ENCODE measurements at places on chromosomes 16 and 17.

DNA sequence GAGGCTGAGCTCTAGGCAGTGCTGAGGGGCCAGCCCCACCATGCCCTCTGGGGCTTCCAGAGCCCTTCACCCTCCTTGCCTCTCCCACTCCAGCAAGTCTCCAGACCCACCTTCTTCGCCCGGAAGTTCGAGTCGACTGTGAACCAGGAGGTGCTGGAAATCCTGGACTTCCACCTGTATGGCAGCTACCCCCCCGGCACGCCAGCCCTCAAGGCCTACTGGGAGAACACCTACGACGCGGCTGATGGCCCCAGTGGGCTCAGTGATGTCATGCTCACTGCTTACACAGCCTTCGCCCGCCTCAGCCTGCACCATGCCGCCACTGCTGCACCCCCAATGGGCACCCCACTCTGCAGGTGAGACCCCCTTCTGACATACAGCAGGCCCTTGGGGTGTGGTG, 10.5 kb downstream of the XYLT2 start:
- no peak for DNase-seq

DNA sequence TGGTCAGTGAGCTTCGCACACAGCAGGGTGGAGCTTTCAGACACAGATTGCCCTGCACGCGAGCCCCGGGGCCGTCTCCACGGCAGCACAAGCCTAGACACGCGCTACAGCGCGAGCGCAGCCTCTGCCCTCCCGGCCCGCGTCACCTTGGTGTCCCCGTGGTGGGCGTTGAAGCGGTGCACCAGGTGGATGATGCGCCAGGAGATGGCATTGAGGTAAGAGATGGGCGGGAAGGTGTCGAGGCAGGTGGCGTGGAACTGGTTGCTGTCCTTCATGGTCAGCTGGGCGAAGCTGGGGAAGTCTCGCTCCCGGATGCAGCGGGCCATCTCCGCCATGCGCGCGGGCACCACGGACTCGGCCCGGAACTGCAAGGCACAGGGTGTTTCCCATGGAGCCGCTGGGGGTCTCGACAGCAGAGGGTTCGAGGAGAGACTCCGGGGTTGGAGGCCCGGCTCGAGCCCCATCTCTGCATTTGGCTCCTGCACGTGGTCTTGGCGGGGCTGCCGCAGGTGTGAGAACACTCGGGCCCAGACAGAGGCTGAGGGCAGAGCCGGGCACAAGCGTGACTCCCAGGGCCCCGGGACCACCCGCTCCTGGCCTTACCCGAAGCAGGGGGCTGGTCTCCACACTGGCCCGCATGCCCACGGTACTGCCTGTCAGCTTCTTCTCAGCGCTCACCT, 4.3 kb upstream of the CYBA start:
- no peak for DNase-seq

GRCh38 chr17:65584604-65585521, 23.4 kb upstream of the AXIN2 start:
- DNase-seq: no peak

DNA sequence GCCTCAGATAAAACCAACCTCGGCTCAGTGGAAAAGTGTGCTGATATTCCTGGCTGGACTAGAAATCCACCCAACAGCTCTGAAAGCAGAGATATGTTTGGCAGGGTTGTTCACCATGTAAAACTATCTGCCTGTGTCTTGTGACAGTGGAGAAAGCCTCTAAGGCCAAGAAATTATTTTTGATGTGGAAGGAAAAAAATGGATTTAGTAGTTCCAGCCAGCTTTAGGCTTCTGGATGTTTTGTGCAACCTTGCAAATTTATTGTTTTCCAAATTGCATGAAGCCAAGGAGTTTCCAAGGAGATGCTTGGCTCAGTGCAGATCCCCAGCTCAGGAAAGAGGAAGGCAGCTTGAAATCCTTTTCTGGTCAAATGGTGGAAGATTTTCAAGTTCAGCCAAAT, 31.6 kb downstream of the TEKT5 start:
- no peak for DNase-seq

DNA sequence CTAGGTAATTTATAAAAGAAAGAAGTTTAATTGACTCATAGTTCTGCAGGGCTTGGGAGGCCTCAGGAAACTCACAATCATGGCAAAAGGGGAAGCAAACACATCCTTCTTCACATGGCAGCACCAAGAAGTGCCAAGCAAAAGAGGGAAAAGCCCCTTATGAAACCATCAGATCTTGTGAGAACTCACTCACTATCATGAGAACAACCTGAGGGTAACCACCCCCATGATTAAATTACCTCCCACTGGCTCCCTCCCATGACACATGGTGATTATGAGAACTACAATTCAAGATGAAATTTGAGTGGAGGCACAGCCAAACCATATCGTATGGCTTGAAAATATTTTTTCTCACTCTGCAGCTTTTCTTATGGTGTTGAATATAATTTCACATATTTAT, 151.7 kb downstream of the ANKFN1 start:
- DNase-seq: no peak

DNA sequence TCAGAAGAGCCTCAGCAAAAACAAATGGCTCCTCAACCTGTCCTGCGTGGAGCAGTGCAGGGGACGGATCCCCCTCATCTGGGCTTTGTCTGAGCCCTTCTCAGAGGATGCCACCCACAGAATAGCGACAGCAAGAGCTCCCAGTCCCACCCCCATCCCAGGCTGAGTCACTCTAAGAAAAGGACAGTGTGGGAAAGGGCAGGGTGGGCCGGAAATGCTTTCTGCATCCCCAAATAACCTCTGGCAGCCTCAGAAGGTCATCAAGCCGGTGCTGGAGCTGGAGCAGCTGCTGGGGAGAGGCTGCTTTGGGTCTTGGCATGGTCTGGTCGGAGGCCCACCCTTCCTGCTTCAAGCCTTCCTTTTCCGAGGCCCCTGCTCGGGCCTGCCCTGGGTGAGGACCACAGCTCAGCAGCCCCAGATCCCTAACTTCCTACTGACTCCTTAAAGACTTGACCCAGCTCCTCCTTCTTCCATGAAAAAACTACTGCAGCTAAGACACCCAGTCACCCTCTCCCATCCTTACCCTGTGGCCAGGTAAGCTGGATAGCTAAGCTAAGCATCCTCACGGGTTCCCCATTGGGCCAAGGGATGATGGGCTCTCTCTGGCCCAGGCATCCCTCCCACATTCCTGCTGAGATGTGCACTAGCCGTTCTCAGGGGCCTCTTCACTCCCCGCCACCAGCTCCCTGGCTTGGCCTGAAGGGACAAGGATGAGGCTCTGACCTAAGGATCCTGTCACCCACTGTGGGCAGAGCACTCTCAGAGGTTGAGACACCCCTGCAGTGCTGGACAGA, 8.7 kb downstream of the SLC12A4 start:
- DNase-seq: no peak

- no peak for DNase-seq
These were observed 40.0 kb downstream of the LGALS9 start for GRCh38 chr17:27670791-27671590.

- DNase-seq: no peak
These were observed 4.7 kb downstream of the MNT start for GRCh38 chr17:2396192-2396567.

DNA sequence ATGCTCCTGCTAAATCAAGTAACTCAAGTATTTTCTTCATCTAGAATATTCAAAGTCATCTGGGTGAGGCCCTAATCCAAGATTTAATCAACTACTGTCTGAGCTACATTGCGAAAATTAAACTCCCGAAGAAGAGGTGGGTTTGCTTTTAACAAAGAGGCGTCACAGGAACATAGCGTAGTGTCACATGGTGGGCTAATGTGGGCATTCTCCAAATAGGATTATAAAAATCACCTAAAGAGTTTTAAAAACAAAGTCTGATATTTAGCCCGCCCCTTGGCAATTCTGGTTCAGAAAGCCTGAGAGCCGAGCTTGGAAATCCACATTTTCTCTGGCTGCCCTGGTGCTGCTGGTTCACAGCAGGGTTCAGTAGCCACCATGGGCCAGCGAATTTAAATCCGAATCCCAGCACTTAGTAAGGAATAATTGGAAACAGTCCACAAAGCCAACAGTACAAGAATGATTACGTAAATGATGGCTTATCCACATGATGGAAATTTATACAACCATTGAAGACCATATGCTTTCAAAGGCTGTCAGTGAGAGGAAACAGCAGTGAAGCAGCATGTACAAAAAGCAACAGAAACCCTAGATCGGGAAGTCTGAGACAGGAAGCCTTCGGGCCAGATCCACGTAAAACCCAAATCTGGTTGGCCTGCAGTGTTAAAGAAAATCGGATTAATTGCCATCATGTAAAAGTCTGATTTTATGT, 8.8 kb downstream of the PMM2 start:
- no peak for DNase-seq

DNA sequence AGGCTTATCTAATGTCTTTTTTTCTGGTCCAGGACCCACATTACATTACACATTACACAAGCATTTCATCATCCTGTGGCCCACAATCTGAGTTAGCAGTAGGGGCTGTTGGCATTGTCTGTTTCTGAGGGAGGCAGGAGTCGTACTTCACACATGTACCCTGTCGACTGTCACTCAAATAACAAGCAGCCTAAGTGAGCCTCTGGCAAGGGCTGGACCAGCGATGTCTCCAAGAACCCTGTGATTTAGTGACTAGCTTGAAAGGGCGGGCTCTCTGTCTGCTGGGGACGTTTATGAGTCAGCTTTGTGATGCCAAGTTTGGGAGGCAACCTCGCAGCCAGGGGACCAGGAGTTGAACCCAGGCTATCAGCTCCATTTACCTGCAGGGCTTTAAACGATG, 251.4 kb downstream of the HS3ST3B1 start:
- DNase-seq: no peak

DNA sequence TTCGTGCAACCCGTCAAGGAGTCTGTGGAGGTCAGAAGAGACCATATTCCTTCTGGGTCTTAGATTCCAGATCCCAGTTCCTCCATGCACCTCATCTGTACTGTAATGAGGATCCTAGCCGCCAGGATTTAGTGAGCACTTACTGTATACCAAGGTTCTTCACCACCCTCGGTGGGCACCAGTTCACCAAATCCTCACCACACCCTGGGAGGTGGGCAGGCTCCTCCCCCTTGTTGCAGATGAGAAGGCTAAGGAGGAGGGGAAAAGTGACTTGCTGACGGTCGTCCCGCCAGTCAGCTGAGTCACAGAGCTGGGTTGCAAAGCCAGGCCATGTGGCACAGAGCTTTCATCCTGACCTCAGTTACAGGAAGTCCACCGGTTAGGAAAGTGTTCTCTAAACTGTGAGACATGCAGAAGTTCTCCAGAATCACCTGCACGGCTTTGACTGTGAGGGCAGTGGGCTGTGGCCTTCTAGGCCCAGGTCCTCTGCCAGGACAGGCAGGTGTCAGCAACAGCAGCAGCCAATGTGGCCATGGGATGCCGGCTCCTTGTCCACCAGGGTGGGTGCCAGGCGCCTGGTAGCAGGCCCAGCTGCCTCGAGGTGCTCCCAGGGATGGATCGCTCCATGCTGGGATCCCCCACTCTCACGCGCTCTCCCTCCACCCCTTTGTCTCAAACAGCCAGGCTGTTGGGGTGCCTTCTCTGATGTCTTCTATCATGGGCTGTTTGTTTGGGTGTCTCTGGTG, 240.3 kb upstream of the GSE1 start:
- peak; percentile 12 for DNase-seq

- DNase-seq: no peak
These were observed 17.2 kb upstream of the TMEM98 start for GRCh38 chr17:32910769-32911168.

DNA sequence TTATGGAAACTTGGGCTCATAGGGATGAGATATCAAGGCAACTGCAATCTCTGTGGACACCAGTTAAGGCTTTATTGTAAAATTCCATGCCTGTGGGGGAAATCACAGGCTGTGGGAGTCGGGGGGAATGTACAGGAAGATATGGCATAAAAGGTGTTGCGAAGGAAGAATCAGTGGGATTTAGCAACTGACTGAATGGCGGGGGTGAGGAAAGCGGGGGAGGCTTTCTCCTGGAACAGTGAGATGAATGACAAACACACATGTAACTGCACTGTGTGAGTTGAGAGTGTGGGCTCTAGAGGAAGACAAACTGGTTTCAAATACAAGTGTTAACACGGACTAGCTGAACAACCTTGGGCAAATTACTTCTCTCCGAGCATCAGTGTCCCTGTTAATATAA, 143.7 kb downstream of the PRKCB start:
- no peak for DNase-seq

- DNase-seq: no peak
These were observed 93.2 kb upstream of the SIAH1 start for GRCh38 chr16:48478393-48478792.

- no peak for DNase-seq
These were observed 43.4 kb downstream of the BAHCC1 start for GRCh38 chr17:81438688-81439087.

GRCh38 chr16:14211856-14212543, 140.9 kb downstream of the MRTFB start:
- DNase-seq: no peak

DNA sequence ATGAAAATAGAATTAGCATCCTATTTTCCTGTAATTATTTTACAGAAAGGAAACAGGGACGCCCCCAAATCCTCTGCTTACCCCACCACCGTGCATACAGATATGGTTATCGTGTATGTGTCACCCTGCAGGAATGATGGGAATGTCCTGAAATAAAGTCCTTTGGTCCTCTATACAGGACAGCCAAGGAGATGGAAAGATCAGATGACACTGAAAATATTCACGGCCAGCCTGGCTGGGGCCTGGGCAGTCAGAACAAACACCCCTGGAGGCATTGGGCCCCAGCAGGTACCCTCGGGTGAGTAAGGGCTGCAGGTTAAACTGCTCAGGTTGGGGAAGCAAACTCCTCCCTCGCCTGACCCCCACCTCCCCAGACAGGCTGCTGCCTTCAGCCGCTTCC, 368.0 kb downstream of the FOXL1 start:
- DNase-seq: no peak

DNA sequence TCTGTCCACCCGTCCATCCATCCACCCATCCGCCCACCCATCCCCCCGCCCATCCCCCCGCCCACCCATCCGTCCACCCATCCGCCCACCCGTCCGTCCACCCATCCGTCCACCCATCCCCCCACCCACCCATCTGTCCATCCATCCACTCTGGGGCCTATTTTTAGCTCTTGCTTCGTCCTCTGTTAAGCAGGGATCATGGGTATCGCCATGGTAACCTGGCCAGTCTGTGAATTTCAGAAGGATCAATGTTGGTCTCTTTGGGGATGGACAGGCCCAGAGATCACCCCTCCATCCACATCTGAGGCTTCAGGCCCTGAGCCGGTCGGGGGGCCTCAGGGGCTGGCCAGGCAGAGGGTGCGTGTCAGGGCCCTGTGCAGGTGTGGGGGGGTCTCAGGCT, 15.2 kb upstream of the DPEP1 start:
- no peak for DNase-seq

GRCh38 chr17:21126645-21127508, at the start of gene DHRS7B:
Gene DHRS7B (plus strand): TSS chr17:21126964. CDS start chr17:21126972, 8 bp downstream.
- DNase-seq: peak; percentile 98

GRCh38 chr17:19305761-19306159, 56.8 kb downstream of the B9D1 start:
- no peak for DNase-seq

DNA sequence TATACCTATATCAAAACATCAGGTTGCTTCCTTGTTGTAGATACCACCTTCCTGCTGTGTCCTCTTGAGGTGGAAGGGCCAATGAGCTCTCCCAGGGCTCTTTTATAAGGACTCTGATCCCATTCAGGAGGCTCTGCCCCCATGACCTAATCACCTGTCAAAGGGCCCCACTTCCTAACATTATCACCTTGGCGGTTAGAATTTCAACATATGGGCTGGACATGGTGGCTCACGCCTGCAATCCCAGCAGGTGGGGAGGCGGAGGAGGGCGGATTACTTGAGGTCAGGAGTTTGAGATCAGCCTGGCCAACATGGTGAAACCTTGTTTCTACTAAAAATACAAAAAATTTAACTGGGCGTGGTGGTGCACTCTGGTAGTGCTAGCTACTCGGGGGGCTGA, 86.4 kb downstream of the HAPSTR1 start:
- no peak for DNase-seq
